ENCODE measurements at places on chromosomes 13 and 19.

DNA sequence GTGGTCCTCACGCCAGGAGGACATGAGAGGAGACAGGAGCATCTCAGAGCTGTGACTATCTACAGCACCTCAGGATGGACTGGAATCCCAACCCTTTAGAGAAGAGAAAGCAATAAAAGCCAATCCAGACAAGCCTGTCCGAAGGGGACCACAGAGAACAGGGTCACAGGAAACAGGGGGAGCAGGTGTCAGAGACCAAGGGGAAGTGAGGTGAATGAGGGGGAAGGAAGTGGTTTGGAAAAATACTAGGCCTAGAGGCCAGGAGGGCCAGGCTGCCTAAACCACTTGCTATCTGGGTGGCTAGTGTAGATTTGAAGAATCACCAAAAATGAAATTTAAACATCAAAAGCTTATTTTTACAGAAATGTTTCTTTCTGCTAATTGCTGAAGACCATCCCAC lies 16.2 kb downstream of the TMTC4 start:
- DNase-seq, result no peak

GRCh38 chr13:109180905-109181425 lies 551.6 kb downstream of the MYO16 start:
- no peak for DNase-seq

DNA sequence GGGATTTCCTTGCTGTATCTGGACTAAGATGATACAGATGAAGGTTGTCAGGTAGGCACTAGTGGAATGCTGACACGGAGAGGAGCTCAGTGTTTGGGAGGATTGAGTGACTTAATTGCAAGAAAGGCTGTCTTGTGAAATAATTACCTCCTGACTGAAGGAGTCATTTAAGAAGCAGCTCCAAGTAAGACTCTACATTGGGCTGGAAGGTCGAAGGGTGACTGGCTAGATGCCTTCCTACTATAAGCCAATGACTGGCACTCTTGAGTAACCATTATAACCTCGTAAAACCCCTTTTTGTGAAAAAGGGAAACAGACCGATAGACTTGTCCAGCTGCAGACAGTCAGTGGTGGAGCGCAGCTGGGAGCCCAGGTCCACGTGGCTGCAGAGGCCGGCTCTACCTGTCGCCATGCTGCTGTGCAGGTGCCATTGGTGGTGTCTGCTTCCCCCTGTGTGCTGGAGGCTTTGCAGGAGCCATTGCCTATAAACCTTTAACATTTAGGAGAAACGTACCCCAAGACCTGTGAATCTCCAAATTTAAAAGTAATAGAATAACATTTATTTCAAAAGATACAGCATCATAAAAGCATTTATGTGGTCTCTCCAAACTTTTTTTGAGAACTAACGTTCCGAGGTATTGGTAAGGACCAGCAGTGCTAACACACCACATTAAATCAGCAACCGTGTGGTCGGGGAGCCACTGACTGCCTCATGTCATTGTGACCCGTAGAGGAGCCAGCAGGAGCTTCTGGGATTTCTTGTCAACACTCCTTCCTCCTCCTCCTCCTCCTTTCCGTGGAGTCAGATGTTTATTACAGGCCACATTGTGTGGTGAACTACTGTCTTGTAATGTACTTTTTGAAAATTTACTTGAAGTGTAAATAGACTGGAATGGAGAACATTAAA lies 80.4 kb upstream of the TEX29 start:
- no peak for DNase-seq

- no peak for DNase-seq
Measured at GRCh38 chr13:51728275-51728673, 75.7 kb downstream of the DHRS12 start.

- no peak for DNase-seq
Measured at GRCh38 chr13:35140831-35141230, 198.8 kb downstream of the NBEA start.

- no peak for DNase-seq
Measured at GRCh38 chr13:28488376-28489005, 6.4 kb downstream of the FLT1 start.

GRCh38 chr13:80033286-80033685 lies 307.6 kb downstream of the SPRY2 start:
- DNase-seq, result no peak

- no peak for DNase-seq
Measured at GRCh38 chr19:12641456-12641855, 25.1 kb downstream of the MAN2B1 start.

DNA sequence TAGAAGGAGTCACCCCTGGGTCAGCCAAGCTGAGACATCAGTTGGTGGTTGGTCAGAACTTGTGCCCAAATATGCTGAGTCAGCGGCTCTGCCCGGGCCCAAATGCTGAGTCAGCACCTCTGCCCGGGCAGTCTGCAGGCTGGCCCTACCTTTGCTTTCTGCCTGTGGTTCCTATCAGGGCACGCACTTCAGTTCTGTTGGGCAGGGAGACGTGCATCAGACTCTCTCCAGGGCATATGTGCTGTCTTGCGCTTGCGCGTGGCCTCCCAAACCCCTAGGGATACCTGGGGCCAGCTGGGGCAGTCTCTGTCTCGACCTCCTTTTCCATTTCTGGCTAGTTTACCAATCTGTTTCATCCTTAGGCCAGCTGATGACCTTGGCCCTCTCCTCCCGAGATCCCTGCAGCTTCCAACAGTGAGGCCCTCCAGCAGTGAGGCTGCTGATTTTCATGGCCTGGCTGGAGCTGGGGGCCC lies 24.4 kb upstream of the LDLR start:
- no peak for DNase-seq

- no peak for DNase-seq
Measured at GRCh38 chr19:41784312-41784711, 12.1 kb upstream of the CEACAM3 start.

DNA sequence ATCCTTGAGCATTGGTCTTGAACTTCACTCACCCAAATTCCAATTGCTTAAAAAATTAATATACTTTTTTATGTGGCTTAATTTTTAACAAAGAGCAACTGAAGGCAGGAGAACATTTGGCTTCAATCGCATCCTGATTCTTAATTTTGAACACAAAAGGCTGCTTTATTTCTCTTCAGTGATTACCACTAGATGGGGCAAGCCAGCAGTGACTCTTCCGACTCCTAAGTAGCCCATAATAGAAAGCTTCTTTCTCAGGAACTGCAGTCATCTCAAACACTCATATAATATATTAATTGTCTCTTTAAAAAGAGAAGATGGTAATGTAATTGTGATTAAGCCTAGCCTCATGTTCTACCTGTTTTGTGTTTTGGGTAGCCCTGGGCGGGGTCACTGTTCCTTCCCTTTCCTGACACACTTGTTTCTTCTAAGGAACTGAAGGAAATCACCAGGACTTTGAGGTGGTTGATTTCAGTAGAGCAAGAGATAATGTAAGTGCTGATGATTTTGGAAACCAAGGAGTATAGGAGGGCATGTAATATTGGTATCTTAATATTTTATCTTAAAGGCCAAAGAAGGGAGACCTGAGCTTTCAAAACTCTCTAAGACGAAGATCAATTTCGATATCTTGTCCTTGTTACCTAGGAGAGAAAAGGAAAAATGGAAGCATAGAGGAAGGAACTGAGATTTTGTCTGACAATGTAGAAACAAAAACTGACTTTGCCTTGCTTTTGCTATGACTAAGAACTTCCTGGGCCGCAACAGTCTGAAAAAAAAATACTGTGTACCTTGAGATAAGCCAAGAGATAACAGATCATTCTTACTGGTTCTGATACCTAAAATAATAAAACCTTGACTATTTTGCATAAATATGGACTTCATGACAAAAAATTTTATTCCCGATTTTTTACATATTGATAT lies 73.1 kb downstream of the TNFSF13B start:
- no peak for DNase-seq

DNA sequence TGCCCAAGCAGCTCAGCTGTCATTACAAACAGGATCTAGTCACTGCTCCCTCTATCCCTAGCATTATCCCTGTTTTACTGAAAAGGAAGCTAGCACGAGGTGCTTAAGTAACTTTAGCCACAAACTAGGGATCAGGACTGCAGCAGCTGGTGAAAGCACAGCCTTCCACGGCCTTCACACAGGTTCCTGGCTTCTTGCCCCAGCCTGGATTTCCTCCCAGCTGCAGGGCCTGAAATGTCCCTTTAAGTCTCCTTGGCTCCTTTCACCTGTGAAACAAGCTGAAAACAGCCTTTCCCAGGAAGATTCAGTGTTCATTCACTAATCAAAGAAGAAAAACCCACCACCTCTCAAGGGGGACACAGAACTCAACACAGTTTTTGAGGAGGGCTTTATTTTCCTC lies 754.5 kb downstream of the DIAPH3 start:
- no peak for DNase-seq

- no peak for DNase-seq
Measured at GRCh38 chr19:39841041-39841440, 5.1 kb downstream of the FBL start.

DNA sequence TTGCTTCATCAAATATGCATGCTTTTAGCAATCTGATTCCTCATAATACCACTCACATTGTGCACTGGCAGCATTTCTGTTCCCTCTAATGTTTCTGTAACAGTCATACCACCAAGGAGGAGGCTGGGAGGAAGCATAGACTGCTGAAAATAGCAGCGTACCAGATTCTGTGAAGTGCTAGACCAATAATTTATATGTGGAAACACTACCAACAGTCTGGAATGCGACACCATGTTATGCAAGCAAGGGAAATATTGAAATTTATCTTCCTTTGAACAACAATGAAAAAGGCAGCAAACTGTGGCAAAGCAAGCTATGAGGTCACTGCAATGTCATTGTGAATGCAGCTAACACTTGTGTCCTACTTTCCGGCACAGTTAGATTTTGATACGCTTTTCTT lies 1388.0 kb downstream of the EFNB2 start:
- no peak for DNase-seq

DNA sequence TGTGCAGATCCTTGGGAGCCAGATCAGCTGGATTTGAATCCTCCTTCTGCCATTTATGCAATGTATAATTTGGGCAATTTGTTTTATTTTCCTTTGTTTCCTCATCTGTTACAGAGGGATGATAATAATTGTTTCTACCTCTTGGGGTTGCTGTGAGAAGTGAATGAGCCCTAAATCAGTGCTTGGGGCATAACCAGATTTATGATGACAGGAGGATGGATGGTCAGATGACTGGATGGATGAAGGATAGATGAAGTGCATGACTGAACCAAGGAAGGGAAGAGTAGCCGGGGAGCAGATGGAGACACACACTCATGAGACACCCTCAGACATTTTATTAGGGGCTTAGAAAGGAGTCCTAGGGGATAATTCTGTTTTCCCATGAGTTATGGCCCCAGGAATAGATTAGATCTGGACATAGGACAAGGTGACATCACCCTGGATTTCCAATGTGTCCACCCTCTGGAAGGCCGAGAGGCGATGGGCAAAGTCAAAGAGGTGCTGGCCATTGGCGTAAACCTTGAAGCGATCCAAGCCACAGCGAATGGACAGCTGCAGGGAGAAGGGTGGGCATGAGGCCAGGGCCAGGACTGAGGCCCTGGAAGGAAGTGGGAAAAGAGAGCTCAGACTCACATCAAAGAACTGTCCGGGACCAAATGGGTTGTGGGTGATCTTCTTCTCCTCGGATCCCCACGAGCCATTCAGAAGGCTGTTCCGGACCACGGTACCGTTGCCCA lies 11.2 kb downstream of the LGALS4 start:
- no peak for DNase-seq

GRCh38 chr13:45119469-45119990 lies 780 bp upstream of the GTF2F2 start:
- DNase-seq, result no peak

- no peak for DNase-seq
Measured at GRCh38 chr19:14512406-14512961, 5.7 kb downstream of the DNAJB1 start.

DNA sequence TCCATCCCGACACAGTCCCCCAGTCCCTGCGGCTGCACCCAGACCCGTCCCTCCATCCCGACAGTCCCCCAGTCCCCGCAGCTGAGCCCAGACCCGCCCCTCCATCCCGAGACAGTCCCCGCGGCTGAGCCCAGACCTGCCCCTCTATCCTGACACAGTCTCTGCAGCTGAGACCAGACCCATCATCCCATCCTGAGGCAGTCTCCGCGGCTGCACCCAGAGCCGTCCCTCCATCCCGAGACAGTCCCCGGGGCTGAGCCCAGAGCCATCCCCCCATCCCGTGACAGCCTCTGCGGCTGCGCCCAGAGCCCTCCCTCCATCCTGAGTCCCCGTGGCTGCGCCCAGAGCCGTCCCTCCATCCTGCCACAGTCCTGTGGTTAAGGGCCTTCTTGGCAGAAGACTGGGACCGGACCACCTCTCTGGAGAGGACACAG lies 28.8 kb upstream of the TMEM255B start:
- DNase-seq, result no peak

DNA sequence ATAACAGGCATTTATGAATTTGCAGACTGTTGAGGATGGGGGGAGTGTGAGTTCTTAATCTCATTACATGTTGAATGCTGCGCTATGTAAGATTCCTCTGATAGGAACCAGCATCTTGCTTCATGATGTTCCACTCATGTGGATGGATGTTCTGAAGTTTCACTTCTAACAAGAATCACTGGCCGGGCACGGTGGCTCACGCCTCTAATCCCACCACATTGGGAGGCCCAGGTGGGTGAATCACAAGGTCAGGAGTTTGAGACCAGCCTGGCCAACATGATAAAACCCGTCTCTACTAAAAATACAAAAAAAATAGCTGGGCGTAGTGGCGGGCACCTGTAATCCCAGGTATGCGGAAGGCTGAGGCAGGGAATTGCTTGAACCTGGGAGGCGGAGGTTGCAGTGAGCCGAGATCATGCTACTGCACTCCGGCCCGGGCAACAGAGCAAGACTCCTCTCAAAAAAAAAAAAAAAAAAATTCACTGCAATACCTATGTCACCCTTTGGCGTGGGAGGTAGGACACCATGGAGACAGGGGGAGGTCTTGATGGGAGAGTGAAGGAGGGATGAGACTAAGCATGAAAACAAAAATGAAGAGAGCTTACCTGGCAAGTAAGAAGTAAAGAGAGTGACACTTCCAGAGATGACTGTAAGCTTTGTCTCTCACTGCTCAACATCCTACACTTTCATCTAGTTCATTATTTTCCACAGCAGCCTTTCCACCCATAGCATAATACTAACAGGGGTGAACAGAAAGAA lies 133.0 kb downstream of the DCT start:
- DNase-seq, result no peak

- no peak for DNase-seq
Measured at GRCh38 chr19:2150794-2151338, 500 bp downstream of the AP3D1 start.

DNA sequence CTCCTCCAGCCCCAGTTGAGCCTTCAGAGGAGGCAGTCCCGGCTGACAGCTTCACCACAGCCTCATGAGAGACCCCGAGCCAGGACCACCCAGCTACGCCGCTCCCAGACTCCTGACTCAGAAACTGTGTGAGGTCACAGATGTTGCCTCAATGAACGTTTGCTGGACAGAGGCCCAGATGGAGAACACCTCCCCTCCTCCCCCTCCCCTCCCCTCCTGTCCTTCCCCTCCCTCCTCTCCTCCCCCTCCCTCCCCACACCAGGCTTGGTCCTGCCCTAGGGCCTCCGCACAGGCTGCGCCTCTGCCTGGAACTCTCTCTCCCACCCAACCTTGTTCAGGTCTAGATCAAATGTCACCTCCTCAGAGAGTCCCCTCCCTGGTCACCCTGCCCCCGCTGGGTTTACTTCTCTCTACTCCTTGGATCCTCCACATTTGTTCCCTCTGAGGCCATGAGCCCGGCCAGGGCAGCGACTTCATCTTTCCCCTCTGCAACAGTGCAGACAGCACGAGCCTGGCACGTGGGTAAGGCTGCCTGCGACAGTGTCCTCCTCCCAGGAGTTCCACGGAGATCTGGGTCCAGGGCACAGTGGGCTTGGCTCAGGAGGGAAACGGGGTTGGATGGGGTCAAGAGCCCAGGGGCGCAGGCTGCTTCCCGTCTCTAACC lies 17.4 kb downstream of the PIP5K1C start:
- DNase-seq, result no peak
